Hypothalamus (tissue), 51 donors: ENCODE measurements at places on chromosomes 3 and 15.

GRCh38 chr3:123201223-123201556 lies 553 bp upstream of the SEC22A start:
- DNase-seq: no peak

DNA sequence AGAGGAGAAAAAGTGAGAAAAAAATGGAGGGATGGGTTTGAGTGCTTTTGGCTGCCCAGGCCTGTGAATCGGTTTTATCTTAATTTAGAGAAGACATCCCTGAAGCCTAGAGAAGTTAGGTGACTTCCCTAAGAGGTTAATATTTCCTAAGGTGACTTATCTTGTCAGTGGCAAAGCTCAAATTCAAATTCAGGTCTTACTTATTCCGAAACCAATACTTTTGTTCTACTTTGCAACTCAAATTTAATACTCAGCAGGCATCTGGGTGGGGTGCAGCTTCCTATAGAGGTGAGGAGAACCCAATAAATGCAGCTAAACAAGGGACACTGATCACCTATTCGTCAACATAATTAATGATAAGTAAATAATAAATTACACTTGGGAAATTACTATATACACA lies 54.9 kb upstream of the MYRIP start:
- no peak for DNase-seq

DNA sequence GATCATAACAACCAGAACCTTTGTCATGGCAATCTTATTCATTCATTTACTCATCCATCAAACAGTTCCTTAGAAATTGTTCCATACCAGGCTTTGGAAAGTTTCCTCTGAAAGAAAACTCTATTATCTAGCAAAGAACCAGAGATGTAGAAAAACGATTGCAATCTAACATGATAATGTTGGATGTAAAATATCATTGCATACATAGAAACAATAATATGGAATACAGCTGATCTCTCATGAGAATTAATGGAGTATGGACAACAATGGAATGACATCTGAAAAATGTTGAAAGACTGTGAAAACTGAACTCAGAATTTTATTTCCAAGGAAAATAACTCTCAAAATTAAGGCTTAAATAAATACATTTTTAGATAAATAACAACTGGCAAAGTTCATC lies 665.4 kb downstream of the NLGN1 start:
- DNase-seq: no peak

DNA sequence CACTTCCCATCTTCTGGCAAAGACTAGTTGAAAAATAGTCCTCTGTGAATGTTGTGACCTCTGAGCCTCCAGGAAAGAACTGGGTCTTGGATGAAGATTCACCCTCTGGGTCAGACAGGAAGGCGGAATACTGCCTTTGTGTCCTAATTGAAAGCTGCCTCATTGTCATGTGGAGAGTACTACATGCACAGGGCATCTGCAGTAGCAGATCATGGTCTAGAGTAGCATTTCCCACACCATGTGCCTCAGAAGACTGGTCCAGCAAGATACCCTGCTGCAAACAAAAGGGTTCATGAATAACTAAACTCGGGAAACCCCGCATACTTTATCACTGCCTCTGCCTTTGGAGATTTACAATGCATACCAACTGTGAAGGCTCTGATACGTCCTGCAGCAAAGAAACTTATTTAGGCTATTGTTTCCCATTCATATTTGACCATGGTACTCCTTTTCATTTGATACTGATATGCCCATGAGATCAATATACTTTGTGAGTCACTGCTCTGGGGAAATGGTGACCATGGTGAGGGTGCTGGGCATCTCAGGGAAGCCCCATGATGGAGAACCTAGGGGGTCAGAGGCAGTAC lies 22.7 kb downstream of the IRAK2 start:
- DNase-seq: no peak

DNA sequence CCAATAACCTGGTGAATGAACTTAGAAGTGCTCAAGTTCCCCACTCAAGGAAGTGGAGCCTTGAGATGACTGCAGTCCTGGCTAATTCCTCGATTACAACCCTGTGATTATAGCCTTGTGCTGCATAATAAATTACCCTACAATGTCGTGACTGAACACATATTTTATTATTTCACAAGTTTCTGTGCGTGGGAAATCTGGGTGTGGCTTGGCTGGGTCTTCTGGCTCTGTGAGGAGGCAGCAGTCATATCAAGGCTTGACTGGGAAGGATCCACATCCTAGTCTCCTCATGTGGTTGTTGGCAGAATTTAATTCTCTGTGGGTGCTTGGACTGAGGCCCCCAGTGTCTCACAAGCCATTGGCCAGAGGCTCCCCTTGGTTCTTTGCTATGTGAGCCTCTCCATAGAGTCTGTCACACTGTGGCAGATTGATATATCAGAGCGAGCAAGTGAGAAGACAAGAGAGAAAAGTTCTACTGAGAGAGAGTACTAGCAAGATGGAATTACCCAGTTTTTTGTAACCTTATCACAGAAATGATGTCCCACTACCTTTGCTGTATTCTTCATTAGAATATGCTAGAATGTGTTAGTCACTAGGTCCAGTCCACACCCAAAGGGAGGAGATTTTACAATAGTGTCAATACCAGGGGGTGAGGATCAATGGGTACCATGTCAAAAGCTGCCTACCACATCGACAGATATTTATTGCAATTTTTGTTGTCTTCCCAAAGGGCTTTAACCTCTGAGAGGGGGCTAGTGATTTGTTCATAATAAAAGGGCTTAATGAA lies 102.8 kb upstream of the TBC1D5 start:
- no peak for DNase-seq

DNA sequence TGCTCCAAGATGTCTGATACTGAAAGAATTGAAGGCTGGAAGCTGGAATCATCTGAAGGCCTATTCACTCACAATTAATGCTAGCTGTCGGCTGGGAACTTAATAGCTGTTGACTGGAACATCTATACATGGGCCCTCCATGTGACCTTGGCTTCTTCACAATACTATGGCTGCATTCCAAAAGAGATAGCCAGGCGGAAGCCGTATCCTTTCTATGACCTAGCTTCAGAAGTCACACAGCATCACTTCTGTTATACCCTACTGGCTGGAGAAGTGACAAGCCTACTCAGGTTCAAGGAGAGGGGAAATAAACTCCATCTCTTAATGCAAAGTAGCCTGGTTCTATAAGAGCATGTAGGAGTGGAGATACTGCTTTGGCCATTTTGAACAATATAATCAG lies 50.9 kb upstream of the SPRED1 start:
- no peak for DNase-seq

GRCh38 chr15:51766341-51766740 lies 14.9 kb downstream of the TMOD2 start:
- DNase-seq: no peak

GRCh38 chr15:43404130-43404529 lies 33.2 kb downstream of the TUBGCP4 start:
- no peak for DNase-seq

- no peak for DNase-seq
Observed at GRCh38 chr3:149815728-149816127, 2.7 kb downstream of the RNF13 start.

- DNase-seq: no peak
Observed at GRCh38 chr15:92951800-92952457, 51.8 kb downstream of the CHD2 start.

DNA sequence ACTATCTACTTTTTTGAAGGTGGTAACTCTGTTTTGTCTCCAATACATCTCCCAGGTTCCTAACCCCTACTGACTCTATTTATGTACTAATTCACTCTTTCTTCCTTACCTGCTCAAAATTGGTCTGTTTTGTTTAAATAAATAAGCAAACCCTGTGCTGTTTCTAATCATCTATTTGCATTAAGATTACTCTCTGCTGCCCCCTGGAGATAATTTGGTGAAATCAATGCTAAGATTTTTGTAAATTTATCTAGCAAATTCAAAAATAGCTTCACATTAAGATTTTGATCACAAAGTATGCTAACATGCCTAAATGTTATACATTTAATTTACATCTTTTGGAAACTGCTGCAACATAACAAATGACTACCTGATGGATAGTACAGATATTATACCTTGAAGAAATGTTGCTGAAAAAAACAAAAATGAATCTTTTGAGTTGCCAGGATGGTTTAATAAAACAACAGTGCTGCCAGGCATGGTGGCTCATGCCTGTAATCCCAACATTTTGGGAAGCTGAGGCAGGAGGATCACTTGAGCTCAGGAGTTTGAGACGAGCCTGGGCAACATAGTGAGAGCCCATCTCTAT lies 4.4 kb upstream of the CD200R1 start:
- DNase-seq: no peak

- no peak for DNase-seq
Observed at GRCh38 chr3:78838362-78838761, 929.4 kb downstream of the ROBO1 start.

DNA sequence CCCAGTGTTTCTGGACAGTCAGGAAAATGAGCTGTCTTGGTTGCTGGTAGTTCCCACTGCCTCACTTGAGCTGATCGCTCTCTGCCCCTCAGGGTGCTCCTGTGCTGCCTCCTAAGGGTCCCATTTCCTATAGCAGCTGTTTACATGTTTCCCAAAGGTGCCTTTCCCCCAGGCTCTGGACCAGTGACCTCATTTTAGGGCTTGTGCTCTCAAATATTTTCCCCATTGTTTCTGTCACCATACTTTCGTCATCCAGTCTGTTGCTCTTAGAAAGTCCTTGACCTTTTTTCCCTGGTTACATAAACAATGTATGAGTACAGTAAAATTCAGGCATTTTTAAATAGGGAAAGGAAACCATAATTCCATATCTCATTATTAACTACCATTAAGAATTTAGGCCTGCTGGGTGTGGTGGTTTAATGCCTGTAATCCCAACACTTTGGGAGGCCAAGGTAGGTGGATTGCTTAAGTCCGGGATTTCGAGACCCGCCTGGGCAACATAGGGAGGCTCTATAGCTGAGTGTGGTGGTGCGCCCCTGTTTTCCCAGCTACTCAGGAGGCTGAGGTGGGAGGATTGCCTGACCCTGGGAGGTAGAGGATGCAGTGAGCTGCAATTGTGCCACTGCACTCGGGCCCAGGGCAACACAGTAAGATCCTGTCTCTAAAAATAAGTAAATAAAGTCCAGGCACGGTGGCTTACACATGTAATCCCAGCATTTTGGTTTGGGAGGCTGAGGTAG lies 11.7 kb downstream of the RAD54L2 start:
- DNase-seq: no peak

DNA sequence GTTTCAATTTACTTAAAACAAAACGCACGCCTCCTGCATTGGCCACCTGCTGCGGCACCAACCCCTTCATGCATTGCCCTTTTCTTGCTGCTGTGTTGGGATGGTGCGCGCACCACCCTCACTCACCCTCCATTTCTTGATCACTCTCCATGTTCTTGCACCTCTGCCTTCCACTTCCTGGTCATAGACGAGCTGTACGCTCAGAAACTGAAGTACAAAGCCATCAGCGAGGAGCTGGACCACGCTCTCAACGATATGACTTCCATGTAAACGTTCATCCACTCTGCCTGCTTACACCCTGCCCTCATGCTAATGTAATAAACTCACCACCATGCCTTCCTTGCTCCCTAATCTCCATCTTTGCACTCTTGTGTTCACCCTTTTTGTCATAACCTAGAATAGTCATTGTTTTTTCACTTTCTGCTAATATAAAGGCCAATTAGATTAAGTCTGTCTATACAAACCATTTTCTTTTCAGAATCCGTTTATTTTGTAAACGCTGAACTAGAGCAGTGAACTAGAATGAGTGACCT lies 21.4 kb downstream of the TPM1 start:
- no peak for DNase-seq
